Activated T-helper 1 cell treated with anti-CD3 and anti-CD28 coated beads, Interleukin-2, amount 50 U/mL, for 16 hours (primary cell): ENCODE measurements at places on chromosomes 3 and 15.
A peak's percentile ranks its signal among the peaks of the same experiment; 100 is the strongest.

GRCh38 chr3:35746492-35746891 lies 107.2 kb downstream of the ARPP21 start:
- no peak for DNase-seq

- DNase-seq = no peak
These were observed 142.8 kb downstream of the CHL1 start for GRCh38 chr3:339351-339750.

- DNase-seq = no peak
These were observed 65.6 kb downstream of the MAP2K5 start for GRCh38 chr15:67607959-67608637.

DNA sequence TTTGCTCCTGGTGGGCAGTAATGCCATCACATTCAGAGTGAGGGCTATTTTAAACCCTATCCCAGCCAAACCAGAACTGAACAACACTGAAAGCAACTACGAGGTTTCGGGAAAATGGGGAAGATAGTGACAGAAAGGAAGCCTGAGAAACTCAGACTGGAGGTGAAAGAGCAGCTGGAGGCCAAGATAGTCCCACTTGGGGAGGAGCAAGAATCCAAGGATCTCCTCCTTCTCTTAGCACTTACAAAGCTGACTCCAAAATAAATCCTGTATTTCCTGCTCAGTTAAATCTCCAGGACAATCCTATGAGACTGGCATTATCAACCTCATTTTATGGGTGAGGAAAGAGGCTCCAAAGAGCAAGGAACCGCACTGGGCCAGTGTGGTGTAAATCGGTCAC lies 14.1 kb upstream of the SETMAR start:
- no peak for DNase-seq

DNA sequence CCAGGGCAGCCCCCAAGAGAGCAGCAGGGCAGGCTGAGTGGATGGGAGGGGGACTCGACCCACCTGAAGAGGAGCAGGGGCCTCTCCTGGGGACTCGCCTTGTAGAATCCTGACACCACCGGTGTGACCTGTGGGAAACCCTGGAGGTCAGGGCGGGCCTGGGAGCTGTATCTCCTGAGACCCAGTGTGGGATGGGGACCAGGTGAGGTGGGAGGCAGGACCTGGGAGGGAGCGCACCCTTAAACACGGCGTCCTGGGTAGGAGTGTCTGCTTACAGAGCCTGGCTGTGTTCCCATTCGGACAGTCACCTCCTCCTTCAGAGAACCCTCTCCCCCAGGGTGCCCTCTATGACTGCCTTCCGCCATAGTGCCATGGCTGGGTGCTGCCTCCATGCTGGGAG lies 27.1 kb downstream of the C15orf39 start:
- DNase-seq = no peak

DNA sequence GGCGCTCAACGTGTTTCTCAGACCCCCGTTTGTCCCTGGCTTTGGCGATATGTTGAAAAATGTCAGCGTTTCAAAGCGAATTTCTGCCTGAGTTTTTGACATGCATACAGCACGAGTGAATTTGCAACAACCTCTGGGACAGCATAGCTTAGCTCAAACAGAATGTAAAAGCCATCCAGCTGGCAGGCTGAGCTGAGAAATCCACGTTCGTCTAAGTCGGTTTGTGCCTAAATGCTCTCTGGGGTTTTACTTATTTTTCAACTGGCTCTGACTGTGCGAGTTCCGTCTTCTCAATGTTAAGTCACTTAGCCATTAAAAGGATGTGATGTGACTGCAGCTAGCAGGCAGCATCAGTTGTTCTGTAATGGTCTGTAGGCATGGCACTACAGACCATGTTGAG lies 243.5 kb upstream of the SLCO3A1 start:
- DNase-seq = no peak

DNA sequence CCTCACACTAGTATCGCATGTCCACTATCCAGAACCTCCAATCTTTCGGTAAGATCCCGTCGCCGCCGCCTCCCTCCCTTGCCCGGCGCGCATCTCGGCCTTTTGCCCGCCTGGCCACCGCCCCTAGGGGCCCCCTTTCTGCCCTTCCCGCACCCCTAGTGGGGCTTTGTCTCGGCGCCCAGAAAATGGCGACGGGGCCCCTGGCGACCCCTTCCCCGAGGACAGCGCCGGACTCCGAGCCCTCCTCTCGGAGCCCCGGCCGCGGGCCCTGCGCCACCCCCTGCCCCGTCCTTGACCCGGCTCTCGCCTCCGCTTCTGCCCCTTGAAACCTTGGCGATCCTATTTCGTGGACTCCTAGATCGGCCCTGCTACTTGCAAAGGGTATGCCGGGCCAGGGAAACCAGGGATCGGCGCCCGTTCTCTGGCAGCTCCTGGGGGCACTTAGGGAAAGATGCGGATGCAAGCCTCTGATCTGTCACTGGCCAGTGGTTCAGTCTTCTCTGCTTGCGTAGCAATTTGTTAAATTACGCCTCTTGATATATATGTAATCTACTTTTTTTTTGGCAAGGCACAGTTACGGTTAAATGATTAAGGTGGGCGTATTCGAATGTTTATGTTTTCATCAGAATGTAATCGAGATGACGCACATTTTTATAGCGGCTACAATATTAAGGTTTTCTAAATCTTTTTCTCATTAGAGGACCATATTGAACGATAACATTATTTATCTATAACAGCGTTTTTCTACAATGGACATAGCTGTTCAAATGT lies 603 bp downstream of the EIF1B start:
- peak; percentile 14 for DNase-seq

DNA sequence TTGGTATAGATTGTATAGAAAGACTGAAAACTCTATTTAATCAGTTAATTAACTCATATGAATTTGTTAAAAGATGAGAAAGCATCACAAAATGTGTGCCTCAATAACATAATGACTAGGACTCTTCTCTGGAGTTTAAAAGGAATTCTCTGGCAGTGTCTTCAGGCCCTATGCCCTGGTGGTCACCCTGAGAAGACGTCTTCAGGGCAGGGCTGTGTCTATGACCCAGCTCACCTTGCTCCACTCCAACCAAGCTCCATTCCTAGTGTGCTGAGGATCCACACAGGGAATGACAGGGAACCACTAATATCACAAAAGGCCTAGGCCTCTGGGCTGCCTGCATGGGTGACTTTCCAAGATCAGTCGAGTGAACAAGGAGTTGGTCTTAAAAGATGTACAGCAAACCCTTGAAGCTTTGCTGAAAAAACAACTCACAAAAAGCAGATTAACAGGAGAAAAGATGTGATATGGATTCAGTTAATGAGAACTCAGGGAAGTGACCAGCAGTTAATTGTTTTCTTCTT lies 156.6 kb downstream of the SNRK start:
- no peak for DNase-seq

- no peak for DNase-seq
These were observed 157.2 kb downstream of the LRRC28 start for GRCh38 chr15:99408236-99409096.

DNA sequence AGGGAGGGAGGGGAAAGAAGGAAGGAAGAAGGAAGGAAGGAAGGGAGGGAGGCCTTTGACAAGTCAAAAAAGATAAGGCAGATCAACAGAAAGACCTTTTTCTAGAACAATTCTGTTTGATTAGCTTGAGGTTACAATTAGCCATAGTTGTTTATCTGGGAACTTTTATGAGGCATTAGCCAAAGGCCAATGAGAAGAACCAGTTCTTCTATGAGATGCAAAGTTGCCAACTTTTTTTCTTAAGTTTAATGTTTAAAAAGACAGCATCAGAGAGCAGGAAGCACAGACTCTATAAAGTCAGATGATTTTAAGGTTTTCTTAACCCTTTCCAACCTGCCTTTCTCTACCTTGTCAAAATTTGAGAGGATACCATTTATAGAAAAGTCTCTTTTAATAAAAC lies 301.3 kb upstream of the NR2F2 start:
- no peak for DNase-seq

GRCh38 chr3:192940129-192940528 lies 22.5 kb upstream of the MB21D2 start:
- no peak for DNase-seq

- DNase-seq = no peak
These were observed 127.1 kb downstream of the SEMA6D start for GRCh38 chr15:47844437-47844836.

GRCh38 chr3:15501126-15501525 lies 20.4 kb downstream of the COLQ start:
- DNase-seq = no peak

DNA sequence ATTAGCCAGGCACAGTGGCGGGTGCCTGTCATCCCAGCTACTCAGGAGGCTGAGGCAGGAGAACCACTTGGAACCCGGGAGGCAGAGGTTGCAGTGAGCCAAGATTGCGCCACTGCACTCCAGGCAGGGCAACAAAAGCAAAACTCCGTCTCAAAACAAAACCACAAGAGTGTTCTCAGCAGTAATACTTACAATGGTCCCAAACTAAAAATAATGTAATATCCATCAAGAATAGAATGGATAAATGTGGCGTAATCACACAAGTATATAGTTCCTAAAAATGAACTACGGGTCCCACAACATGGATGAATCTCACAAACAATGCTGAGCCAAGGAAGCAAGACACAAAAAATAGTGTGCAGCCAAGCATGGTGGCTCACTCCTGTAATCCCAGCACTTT lies 39.2 kb downstream of the STAG1 start:
- DNase-seq = no peak

DNA sequence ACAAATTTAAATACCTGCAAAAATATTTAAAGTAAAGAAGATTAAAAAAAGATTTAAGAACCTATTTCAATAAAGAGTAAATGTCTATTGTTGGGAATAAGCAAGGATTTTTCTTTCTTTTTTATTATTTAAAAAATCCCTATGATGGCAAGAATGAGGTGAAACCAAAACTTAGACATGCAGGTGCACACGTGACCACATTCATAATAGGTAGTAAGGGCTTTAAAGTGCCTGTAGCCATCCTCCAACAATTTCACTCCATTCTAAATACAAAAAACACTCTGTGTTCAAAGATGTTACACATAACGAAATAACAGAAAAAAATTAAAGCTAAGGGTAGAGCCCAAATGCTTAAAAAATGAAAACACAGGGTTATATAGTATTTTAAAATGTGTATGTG lies 74.0 kb downstream of the FBN1 start:
- no peak for DNase-seq

DNA sequence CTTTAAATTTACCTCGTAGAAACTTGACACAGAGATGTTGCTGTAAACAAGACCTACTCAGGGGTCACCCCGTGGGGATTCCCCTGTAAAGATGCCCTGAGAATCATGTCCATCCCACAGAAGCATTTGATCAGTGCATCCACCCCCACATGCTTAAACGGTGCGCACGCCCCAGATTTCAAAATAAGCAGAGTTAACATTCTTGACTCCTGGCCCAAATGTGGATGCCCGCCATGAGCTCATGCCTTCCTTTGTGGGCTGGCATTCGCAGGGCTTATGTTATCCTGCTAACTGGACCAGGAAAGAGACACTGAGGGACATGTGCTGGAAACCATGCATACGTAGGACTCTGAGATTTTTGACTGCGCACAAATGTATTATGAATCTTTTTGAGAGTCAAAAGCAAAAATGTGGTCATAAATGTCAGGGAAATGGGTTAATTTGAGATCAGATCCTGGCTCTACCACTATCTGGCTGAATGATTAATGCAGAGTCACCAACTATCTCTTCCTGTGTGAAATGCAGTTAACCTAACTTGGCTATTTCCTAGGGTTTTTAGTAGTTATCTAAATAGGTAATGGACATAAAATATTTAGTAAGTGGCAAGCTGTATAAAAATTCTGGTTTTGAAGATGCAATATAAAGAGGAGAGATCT lies 9.1 kb upstream of the TP63 start:
- no peak for DNase-seq

DNA sequence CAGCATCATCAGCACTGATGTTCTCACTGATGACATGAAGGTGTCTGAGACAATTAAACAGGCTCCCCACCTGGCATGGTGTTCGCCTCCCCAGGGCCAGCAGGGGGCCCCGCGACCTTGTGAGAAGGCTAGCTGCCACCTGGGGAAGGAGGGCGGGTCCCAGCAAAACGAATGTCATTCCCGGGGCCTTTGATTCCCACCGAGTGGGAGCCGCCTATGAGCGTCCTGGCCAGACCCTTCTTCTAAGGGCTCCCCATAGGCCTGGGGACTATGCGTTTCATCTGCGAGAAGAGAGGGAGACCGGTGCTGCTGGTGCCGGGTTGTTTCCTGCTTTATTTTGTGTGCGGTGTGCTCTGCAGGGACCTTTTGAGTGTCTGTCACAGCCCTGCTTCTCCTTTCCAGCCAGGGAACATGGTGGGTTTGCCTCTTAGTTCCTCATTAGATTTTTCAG lies 20.5 kb upstream of the MINDY4B start:
- peak; percentile 23 for DNase-seq

- no peak for DNase-seq
These were observed 15.1 kb upstream of the RPS27L start for GRCh38 chr15:63172376-63172775.
